Esophagus muscularis mucosa (tissue), 4 donors: ENCODE measurements at places on chromosomes 2 and 18.

DNA sequence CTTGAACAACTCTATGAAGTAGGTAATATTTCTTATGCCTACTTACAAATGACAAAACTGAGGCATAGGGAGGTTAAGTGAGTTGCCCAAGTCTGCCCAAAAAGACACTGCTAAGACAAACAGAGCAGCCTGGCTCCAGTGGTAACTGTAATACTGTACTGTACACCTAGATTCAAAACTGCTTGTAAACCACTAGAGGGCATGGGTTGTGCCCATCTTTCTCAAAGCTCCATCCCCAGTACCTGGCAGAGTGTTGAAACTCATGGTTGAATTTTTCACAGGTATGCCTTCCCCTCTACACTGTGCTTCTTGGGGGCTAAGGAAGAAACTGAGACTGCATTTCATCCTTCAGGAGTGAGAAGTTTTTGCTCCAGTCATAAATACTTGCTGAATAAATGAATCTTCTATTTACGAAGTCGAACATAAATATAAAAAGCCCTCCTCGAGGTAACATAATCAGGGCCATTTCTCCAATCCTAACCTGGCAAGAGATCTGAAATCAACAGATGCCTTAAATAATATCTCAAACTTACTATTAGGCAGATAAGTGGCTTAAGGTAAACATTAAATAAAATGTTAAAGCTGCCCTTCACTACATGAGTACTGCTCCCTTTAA, 2.0 kb downstream of the PPP4R1 start:
- no peak for DNase-seq

- DNase-seq = no peak
Observed at GRCh38 chr18:28576941-28577340, 400.0 kb upstream of the CDH2 start.

GRCh38 chr18:79489899-79490625, 94.3 kb downstream of the NFATC1 start:
- DNase-seq = no peak

DNA sequence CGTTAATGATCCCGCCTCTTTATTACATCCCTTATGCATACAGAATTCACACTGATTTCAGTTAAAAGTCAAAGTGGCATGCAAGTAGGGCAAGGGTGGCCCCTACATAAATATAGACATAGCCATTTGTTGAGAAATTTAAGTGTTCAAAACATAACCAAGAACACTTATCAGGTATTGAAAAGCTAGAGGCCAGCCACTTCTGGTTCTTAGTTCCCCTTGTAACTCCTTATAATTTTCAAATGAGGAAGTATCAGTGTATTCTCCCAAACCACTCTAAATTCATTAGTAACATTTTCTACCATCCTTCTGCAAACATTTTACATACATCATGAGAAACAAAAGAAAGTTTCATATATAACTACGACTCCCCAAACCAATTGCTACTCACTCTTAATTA, 5.8 kb upstream of the ARL5A start:
- DNase-seq = no peak

DNA sequence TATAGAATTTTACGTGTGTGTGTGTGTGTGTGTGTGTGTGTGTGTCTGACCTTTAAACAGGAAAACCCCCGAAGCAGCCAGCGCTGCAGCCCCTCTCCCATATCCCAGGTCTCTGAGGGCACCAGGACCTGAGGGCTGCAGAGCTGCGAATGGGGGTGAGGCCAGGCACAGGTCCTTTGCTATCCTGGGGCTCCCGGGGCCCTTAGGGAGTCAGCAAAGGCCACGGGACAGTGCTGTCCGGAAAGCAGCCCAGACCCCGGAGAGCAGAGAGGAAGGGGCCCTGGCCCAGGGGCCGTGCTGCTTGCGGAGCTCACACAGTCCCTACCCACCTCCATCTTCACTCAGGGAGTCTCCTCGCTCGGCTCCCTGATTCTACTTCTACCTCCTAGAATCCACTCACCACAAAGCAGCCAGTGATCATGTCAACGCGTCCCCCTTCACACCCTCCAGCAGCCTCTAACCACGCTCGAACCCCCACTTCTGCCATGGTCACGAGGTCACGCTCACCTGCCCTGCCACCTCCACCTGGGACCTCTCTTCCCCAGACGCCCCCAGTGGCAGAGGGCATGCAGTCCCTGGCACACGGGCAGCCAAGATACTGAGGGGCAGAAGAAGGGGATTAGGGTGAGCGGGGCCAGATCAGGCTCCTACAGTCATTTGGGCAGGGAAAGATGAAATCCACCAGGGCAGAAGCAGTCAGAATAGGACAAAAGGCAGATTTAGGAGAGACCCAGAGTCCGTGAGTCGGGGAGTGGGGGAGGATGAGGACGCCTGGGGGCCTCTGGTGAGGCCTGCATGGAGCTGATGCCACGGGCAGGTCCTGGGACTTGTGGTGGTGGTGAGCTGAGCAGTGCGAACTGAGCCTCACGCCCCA, 86.7 kb downstream of the USP40 start:
- no peak for DNase-seq

- no peak for DNase-seq
Observed at GRCh38 chr2:190469771-190470170, 61.6 kb downstream of the MFSD6 start.
